ENCODE measurements at places on chromosomes 7 and 10.

GRCh38 chr10:99681553-99681952 lies 22.2 kb downstream of the ENTPD7 start:
- no peak for DNase-seq

DNA sequence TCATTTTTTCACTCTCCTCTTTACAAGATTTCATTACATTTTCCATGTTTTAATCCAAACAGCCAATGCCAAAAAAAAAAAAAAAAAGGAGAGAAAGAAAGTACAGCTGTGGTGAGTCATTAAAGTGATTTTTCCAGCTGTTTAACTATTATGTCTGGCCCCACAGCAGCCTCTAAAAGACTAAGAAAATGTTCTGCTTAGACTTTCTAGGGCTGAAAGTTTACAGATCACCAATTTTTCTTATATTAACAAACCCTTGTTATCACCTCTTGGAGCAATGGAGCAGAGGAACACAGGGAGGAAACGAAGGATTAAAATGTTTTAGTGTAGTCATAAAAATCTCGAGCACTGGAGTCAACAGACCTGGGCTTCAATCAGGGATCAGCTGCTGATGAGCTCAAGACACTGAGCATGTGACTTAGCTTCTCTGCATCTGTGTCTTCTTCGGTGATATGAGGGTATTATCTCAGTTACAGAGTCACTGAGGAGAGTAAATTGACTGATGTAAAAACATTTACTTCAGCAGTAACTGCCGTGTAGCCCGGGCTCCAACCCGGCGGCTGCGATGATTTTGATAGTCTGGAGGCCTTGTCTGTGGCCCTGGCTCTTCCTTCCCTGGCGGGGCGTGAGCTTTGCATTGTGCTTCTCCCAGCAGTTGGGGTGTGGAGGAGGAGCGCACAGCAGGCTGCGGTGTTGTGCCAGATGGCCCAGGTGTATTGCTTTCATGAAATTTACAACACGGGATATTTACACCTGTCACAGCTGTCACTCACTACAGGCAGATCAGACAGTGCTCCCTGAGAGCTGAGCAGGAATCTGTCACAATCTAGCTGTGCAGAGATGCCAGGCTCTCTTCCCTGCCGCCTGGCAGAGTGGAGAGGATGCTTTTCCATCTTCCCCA lies 298.3 kb upstream of the FZD8 start:
- DNase-seq: no peak

- no peak for DNase-seq
Observed at GRCh38 chr10:101230183-101230917, 1.1 kb upstream of the LBX1 start.

DNA sequence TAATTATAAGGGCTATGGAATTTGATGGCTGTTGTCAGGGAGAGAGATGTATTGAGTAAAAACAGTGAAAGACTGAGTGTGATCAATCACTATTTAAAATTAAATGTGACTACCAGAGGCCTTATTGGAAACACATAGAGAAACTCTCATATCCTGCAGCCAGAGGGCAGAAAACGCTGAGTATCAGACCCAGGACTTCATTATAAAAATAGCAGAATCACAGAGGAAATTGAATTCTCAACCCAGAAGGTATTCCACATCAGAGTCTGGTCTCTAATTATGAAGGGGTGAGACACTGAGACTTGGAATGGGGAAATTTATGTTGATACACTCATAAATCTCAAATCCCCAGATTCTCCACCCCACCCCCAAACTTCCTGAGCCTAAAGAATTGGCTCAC lies 69.5 kb upstream of the IL6 start:
- DNase-seq: no peak

DNA sequence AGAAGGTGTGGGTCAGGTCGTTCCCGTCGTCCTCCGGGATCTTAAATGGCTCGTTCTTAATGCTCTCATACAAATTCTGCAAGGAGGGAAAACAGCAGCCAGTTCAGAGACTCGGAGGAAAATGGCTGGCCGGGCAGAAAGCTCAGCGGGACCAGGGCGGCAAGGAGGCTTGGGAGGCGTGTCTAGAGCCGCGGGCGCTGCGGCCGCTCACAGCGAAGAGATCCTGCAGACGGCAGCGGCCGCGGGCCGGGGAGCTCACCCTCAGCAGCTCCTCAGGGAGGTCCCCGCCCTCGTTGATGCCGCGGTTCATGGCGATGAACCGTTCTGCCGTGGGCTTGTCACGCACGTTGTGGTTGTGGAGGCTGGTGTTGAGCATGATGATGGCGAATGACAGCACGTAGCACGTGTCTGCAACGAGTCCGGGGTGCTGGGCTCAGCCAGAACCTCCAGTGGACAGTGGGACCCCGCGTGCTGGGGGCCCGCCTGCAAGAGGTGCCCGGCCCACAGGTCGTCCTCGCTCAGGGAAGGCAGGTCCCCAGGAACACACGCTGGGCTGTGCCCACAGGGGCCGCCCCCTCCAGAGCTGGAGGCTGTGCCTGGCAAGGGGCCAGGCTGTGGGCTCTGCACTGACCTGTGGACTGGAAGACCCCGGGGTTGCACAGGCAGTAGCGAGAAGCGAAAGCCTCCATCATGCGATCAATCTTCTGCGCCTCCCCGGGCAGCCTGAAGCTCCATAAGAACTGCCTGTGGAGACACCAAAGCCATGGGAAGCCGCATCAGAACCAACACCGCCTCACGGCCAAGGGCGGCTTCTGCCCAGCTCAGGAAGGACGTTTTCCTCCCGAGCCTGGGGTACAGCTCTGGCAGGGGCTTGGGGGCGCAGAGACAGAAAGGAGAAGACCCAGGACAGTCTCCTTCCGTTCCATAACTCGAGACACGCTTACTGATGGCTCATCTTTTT lies 101.6 kb downstream of the CYTH3 start:
- no peak for DNase-seq

DNA sequence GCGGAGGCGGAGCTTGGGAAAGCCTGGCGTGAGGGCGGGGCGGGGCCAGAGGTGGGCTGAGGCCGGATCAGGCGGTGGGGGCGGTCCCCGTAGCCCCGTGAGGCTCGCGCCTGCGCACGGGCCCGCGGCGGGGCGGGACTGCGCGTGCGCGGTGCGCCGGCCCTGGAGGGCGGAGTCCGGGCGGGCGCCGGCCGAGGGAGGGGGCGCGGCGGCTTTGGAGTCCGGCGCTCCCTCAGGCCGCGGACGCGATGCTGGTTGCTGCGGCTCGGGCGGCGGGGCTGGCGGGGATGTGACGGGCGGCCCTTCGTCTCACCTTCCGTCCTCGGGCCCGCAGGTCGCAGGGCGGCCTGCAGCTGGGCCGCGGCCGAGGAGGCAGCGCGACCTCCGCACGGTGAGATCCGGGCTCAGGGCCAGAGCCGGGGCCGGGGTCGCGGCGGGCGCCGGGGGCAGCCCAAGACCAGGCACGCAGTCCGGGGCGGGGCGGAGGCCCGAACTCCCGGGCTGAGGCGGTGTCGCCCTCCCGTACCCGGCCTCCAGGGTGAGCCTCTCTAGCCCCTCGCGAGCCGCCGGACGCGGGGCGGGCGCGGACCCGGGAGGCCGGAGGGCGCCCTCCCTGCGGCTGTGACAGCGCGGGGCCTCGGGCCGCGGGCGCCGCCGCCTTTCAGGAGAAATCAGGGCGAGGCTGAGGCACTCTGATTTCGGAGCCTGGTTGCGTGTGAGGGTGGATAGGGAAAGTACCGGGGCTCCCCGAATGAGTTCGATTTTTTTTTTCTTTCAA lies at the start of gene CCSER2:
Gene CCSER2, plus strand, starts transcription at position 172 of the 778 bp plus-strand sequence. CDS start 42,464 bp downstream, outside the sequence.
- DNase-seq: peak; percentile 80

- DNase-seq: no peak
Observed at GRCh38 chr7:16697507-16698199, 51.7 kb downstream of the BZW2 start.

DNA sequence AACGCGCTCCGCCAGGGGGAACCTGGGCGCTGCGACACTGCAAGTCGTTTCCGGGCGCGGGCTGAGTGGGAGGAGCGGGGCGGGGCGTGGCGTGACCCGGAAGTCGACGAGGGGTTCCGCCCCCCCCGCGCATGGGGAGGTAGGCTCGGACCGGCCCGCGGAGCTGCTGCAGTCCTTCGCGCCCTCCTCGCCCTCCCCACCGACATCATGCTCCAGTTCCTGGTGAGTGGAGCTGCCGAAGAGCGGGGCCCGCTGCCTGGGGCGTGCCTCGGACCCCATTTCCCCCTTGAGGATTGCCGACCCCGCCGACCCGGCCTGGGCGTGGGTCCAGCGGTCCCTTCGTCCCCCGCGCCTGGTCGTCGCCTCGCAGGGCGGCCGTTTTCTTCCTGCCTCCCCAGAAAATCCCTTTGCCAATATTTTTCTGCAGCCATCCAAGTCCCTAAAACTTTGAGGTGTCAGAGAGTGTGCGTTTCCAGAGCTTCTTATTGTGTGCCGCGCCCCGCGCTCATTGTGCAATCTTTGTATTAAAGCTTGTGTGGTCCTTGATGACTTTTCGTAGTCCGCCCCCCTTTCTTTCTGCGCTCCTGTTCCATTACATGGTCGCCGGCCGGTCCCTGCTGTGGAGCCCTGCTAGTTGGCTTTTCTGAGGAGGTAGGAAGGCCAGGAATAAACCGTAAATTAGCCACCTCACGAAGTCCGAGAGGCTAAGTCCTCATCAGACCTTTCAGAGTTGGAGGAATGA lies at the start of gene STMP1:
Gene STMP1, plus strand, starts transcription at position 142 of the 742 bp plus-strand sequence.
- peak; percentile 86 for DNase-seq

GRCh38 chr10:974038-974784 lies 14.0 kb upstream of the GTPBP4 start:
- peak; percentile 58 for DNase-seq

GRCh38 chr7:99079104-99079503 lies 64.8 kb downstream of the SMURF1 start:
- no peak for DNase-seq

GRCh38 chr7:85521108-85521694 lies 334.3 kb upstream of the SEMA3D start:
- no peak for DNase-seq

GRCh38 chr10:80452069-80452468 lies 2.0 kb upstream of the TSPAN14 start:
- DNase-seq: no peak
